ENCODE measurements at places on chromosomes 3 and 15.

- DNase-seq: no peak
Observed at GRCh38 chr15:100613208-100613607, 10.8 kb downstream of the ASB7 start.

- no peak for DNase-seq
Observed at GRCh38 chr15:58689646-58690045, 59.9 kb downstream of the ADAM10 start.

DNA sequence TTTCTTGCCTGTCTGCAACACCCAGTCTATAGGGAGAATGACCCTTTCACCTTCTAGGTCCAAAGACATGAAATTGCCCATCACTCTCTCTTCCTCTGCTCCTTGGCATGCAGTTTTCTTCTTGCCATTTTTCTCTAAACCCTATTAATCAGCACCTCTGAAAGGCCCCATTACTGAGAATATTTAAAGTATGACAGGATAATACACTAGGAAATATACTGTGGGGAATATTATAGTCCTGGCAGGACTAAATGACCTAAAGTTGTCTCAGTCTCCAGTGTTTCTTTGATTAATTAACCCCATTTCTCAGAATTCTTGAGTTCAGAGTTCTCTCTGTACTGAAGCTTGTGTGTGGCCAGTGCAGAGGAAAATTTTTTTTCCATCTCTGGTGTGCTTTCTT lies 730.7 kb downstream of the AGBL1 start:
- DNase-seq: no peak

DNA sequence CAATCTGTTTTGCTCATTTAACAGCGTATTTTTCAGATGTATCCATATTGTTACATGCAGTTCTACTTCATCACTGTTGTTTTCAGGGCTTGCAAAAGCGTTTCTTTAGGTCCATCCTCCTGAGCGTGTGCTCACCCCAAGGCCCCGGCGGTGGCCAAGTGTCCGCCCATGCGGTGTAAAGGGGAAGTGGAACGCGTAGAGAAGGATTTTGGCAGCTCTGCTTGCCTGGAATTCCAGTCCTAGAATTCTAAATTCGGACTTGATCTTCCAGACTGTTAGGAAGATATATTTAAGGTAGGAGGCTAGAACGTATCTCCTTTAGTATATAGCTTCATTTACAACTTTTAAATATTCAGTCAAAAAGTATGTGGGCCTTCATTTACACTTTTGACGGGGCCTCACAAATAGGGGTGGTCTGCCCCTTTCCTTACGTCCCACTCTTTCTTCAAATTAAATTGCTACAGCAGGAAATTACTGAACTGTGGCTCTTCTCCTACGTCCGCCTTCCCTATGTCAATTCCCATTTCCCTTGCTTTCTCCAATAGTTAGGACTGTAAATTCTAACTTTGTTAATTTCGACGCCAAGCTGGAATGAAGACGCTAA lies 609 bp upstream of the TBC1D23 start:
- DNase-seq: no peak

DNA sequence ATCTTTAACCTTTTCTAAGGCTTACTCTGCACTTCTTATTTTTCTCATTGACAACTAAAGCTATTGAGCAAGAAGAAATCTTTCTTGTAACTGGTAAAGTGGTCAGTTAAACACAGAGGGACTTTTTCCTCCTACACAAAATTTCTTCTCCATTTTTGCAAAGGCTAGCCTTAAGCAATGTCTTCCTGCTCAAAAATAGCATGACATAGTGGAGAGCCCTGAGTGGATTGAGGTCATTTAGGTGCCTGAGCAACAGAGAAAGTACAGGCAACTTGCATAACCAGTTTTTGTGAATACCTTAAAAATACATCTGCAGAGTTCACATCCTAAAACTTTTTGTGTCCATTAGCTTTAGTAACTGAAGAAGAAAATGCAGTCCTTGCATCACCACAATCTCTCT lies 144.7 kb upstream of the TTC14 start:
- DNase-seq: no peak

DNA sequence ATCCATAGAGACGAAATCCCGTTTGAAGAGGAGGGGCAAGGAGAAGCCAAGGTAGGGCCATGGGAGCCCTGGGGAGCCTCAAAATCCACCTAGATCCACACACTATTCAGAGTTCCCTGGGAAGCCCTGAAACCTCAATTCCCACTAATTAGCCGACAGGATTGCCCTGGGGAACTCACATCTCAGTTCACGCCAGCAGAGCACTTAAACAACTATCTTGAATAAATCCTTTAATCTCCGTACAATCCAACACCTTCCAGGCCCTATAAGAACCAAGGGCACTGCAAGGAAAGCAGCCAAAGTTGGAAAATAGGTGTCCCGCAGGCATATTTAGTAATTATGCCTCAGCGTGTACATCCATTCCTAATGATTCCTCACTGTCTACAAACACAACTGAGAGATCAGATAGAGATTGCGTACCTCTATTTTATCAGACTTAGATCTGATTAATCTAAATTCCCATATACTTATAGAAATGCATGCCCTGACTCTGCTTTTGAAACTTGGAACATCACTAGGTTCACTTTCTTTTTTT lies 25.6 kb upstream of the EIF4A2 start:
- DNase-seq: no peak

DNA sequence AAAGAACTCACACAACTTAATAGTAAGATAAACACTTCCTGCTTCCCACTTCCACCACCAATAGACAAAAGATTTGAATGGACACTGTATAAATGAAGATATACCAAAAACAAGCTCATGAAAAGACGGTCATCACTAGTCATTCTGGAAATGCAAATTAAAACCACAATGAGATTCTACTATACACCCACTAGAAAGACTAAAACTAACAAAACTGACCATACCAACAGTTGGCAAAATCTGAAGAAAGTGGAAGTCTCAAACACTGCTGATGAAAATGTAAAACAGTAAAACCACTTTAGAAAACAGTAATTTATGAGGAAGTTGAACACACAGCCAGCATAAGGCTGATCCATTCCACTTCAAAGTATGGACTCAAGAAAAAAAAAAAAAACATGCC lies 35.6 kb upstream of the CD96 start:
- DNase-seq: no peak

DNA sequence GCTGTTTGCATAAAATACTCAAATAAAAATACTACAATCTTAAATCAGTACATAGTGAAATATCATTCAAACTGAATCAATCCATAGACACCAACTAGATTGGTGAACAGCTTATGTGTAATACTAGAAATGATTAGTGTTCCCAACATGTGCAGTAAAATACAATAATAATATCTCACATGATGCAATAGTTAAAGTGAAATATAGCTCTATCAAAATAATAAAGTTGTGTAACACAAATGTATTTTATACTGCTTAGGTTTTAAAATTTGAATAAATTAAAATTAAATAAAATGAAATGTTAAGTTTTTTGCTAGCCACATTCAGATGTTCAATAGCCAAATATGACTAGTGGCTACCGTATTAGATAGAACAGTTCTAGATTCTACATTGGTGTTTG lies 714.1 kb downstream of the ZNF385D start:
- DNase-seq: no peak

DNA sequence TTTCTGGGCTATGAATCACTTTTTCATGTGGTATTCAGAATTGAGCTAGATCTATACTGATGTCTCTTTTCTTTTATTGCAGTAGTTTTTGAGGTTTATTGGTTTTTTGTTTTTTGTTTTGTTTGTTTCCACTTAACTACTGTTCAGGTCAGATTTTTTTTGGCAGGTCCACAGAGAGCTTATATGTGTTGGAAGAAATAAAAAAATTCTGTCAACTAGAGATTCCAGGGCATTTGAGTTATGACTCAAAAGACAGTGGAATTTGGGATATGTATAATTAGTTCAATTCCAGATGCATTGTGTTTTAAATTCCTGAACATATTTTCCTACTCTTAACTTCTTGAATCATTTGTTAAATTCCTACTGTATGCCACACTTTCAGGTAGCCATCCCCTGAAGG lies 727.2 kb downstream of the SI start:
- no peak for DNase-seq

- DNase-seq: no peak
Observed at GRCh38 chr3:104908761-104909160, 457.9 kb upstream of the ALCAM start.

- DNase-seq: no peak
Observed at GRCh38 chr3:12751571-12751970, 7.5 kb downstream of the TMEM40 start.

DNA sequence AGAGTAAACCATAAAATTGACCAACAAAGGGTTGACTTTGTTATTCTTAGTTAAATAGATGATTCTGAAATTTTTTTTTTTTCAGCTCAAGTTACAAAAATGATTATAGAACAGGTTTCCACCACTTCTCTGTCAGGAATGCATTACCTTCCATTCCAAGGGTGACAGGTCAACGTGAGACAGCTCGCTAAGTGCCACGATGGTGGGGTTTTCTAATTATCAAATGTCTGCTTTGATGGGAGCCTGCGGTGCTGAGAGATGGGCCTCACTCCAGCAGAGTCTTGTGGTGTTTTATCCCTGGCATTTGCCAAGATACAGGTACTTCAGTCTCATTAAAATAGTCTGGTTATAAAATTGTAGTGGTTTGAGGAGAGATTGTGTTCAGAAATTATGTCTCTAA lies 80.3 kb downstream of the CGNL1 start:
- DNase-seq: no peak

GRCh38 chr3:81716870-81717509 lies 44.5 kb downstream of the GBE1 start:
- DNase-seq: no peak

- no peak for DNase-seq
Observed at GRCh38 chr3:72930754-72931153, 42.9 kb downstream of the GXYLT2 start.

DNA sequence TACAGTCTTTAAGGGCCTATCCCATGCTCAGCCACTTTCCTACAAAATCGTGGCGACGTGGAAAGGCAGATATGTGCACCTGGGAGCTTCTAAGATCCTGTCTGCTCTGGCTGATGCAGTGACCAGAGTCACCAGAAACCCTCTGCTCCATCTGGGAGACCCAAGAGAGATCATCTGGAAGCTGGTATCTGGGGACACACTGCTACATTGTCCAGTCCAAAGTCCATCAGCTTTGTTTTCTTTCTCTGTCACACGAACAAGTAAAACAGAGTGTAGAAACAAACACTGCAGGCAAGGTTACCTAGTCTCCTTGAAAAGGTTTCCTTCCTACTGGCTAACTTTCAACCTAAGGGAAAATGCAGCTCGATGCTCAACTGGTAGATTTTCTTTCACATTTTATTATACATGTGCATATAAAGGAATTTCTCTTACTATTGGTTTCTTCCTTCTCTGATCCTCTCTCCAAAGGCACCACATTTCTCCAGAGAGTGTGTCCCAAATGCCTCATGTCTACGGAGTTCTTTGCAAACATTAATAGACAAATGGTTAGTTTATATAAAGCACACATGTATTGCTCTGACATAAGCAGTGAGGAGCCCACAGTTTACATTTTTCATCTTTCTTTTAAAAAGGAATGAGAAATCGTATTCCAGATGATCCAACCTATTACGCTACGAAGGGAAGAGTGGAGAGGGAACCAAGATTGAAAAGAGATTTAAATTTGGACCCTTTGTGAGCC lies 8.3 kb upstream of the GREM1 start:
- no peak for DNase-seq

- no peak for DNase-seq
Observed at GRCh38 chr3:139414608-139415224, 25.3 kb upstream of the COPB2 start.

DNA sequence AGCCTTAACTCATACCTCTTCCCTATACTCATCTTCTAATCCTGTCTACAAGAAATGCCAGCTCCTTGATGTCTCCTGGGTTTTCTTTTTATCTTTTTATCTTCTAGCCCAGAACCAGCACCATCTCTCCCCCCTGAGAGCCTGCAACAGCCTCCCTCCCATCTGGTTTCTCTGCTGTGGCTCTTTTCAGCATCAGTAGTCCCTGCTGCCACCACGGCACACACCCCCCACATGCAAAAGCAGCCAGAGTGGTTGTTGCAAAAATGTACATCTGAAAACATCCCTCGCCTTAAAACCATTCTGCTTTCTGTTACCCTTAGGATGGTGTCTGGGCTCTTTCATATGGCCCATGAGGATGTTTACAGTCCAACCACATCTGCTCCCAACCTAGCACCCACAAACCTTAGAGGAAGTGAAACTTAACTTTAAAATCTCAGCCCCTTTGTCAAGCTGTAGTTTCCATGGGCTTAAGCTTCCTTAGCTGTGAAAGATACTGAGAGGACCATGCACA lies 775 bp downstream of the TTC21A start:
- DNase-seq: peak; percentile 86

- no peak for DNase-seq
Observed at GRCh38 chr3:126835472-126836219, 131.6 kb downstream of the CHCHD6 start.

- no peak for DNase-seq
Observed at GRCh38 chr3:188854772-188855149, 317.0 kb upstream of the TPRG1 start.

DNA sequence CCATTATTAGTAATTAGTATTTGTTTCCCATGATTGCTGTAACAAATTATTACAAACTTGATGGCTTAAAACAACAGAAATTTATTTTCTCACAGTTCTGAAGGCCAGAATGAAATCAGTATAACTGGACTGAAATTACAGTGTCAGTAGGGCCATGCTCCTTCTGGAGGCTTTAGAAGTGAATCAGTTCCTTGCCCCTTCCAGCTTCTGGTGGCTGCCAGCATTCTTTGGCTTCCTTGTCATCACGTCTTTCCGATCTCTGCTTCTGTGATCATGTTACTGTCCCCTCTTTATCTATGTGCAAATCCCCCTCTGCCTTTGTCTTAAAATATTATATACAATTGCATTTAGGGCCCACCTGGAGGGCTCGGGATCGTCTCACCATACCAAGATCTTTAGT lies 92.0 kb downstream of the FOXB1 start:
- no peak for DNase-seq

DNA sequence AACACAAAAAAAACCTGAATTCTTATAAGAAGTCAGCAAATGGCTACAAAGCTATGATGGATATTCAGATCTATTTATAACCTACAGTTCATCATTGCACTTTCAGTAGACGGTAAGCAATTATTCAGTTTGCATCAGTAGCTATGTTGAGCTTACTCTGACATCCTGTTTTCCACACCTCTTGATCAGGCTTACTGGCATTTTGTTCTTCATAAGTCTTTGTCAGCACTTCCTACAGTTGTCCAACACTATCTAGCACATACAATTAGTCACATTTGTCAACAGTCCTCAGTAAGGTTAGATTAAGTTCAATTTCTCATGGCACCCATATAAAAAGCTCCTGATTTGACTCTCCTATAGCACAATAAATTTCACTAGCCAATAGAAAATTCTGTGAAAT lies 71.2 kb upstream of the ST3GAL6 start:
- DNase-seq: no peak
